Fibroblast of pulmonary artery (primary cell): ENCODE measurements at places on chromosomes 7 and 10.

DNA sequence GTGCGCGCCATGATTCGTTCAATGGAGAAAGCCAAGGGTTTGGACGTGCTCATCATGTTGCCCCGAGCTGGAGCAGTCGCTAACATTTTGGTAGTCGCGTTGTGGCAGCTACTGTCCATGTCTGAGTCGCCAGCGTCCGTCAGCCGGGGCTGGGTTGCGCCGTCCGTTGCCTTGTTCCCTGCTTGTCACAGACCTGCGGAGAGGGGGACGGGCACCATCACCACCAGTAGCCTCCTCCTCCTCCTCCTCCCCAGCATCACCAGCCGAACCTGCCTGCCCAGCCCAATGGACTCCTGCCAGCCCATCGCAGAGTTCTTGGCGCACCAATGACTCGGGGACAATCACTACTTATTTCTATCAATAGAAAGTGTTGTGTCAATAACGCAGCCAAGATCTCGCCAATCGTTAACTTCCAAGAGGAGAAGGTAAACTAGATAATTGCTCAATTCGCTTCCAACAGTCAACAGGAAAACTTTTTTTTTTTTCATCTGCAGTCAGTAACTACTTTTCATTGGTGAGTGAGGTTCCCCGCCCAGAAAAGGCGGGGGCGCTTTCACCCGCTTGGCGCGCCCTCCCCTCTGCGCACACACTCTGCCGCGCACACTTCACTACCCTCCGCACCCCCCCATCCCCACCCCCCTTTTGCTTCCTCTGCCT is at the start of gene FEZF1:
TSS of gene FEZF1 (minus strand) at position 432 of the 657 bp plus-strand sequence. CDS start at position 119, 313 bp downstream.
- DNase-seq: peak; percentile 8

GRCh38 chr10:65769828-65770227 is 1156.0 kb upstream of the LRRTM3 start:
- no peak for DNase-seq

- DNase-seq: no peak
These were observed 5.4 kb downstream of the NOM1 start for GRCh38 chr7:156954941-156955340.

- peak; percentile 35 for DNase-seq
These were observed 107.3 kb upstream of the STARD3NL start for GRCh38 chr7:38070718-38071117.

- no peak for DNase-seq
These were observed 29.0 kb upstream of the ZNF273 start for GRCh38 chr7:64874114-64874513.

DNA sequence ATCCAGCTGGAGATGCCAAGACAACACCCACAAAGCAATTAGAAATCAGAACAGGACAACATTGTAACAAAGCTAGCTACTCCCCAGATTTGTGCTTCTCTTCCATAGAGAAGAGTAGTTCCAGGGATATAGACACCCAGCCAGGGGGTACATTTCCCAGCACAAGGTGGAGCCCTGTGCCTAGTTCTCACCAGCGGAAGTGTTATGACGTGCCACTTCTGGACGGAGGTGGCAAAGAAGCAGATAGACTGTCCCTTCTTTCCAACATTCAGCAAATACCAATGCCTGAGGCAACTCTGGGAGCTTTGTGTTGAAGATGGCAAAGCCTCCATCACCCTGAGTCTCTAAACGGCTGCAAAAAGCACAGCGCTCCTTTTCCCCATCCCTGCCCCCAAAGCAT is 23.4 kb upstream of the GSAP start:
- DNase-seq: no peak

- DNase-seq: peak; percentile 63
These were observed 61.2 kb upstream of the LRRN3 start for GRCh38 chr7:111029574-111030251.

DNA sequence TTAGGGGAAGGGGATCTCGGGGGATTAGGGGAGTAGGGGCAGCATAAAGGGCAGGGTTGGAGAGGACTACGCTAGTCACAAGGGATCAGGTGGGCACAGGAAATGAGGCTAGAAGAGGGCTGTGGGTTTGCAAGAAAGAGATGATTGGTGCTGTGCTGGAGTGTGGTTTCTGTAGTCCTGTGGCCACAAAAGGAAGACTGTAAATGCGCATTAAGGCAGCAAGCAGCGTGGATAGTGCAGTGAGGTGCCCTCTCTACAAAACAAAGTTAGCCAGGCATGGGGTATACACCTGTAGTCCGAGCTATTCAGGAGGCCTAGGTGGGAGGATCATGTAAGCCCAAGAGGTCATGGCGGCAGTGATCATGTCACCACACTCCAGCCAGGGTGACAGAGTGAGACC is 212.1 kb downstream of the MLLT10 start:
- DNase-seq: no peak

- DNase-seq: no peak
These were observed 3.6 kb downstream of the WDR86 start for GRCh38 chr7:151406051-151406875.

- DNase-seq: no peak
These were observed 110.8 kb downstream of the MYL10 start for GRCh38 chr7:101518336-101518735.

GRCh38 chr10:13758756-13759155 is 172.0 kb downstream of the PRPF18 start:
- no peak for DNase-seq

DNA sequence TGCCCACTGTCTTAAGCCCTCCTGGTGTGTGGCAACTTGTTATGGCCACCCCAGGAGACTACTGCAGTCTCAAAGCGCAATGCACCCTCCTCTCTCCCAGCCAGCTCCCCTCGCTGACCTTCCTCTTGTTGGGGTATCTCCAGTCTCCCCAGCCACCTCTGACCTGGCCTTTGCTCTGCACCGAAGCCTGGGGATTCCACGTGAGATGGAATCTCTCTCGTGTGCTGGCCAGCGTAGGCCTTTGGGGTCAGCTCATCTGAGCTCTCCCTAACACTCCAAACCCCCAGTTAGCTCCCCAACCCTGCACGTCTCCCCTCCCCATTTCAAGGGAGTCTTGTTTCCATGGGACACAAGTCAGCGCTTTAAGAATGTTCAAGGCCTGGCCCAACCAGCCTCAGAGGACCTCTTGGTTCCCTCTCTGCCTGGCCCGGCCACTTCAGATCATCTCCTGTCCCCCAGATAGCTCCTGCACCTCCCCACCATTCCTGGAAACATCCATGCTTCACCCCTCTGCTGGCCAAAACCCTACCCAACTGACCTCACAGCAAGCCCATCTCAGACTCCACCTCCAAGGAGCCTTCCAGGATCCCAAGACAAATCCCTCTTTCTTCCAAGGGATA is 11.2 kb downstream of the ITPRIP start:
- no peak for DNase-seq

- no peak for DNase-seq
These were observed 25.9 kb downstream of the HTRA1 start for GRCh38 chr10:122487174-122487765.

GRCh38 chr10:133088956-133089800 is 1.5 kb downstream of the ADGRA1 start:
- DNase-seq: no peak

DNA sequence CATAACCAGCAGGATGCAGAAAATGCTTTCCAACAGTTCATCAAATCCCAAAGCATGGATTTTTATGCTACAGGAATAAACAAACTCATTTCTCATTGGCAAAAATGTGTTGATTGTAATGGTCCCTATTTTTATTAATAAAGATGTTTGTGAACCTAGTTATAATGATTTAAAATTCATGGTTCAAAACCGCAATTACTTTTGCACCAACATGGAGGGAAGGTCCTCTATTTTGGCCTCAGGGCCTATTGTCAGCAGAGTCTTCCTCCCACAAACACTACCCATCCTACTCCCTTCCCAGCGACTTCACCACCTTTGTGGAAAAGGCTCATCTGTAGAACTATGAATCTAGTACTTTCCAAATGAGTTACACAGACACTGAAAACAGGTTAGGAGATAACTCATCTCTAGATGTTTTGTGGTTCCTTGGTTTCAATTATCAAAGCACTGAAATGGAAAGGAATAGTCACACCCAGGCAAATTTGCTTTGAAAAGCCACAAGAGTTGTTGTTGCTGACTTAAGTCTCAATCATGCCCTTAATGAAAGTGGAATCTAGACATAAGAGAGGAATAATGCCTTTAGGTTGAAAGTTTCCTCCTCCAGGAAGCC is 59.4 kb upstream of the FRMD4A start:
- no peak for DNase-seq

GRCh38 chr7:44333911-44334733 is 8.7 kb upstream of the CAMK2B start:
- DNase-seq: peak; percentile 19
